ENCODE measurements at places on chromosomes 16 and 17. TPM values are rescaled to one million over a fixed set of nuclear protein-coding genes. Genes with fewer than 3 reads are reported as not detected.

Gene SGF29
- total RNA-seq, result 38.0 TPM

Gene TEDC2
- 34.6 TPM for total RNA-seq

Gene ABCC11
- total RNA-seq, result 0.09 TPM

Gene C17orf78
- total RNA-seq, result not detected

Gene CDRT4
- total RNA-seq, result 8.0 TPM

- DNase-seq, result no peak
Observed at GRCh38 chr17:62067165-62068145, 2.4 kb upstream of the MED13 start.

GRCh38 chr16:50377001-50377400 is 8.2 kb upstream of the BRD7 start:
- no peak for DNase-seq

- DNase-seq, result no peak
Observed at GRCh38 chr17:80384078-80384960, 30.6 kb upstream of the ENDOV start.

- DNase-seq, result no peak
Observed at GRCh38 chr16:35506898-35507194, 2047.4 kb downstream of the TP53TG3F start.

DNA sequence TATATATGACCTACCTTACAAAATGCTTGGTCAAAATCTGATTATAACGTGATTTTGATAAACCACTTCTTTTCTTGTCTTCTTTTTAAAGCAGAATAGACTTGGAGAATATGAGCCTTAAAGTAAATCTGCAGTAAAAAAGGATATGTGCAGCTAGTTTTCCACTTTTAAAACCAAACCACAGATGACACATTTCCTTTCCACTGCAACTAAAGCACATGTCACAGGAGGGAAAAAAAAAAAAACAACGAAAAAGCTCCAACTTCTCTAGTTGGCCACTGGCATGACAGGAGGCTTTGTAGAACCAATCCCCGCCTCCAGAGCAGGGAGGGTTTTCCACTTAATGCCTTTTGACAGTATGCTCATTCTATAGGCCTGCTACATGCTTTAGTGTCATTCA is at the start of gene EVI2A:
EVI2A (minus strand) TSS at position 142 of the 400 bp plus-strand sequence. CDS start 2,609 bp downstream, outside the sequence.
- peak; percentile 79 for DNase-seq

DNA sequence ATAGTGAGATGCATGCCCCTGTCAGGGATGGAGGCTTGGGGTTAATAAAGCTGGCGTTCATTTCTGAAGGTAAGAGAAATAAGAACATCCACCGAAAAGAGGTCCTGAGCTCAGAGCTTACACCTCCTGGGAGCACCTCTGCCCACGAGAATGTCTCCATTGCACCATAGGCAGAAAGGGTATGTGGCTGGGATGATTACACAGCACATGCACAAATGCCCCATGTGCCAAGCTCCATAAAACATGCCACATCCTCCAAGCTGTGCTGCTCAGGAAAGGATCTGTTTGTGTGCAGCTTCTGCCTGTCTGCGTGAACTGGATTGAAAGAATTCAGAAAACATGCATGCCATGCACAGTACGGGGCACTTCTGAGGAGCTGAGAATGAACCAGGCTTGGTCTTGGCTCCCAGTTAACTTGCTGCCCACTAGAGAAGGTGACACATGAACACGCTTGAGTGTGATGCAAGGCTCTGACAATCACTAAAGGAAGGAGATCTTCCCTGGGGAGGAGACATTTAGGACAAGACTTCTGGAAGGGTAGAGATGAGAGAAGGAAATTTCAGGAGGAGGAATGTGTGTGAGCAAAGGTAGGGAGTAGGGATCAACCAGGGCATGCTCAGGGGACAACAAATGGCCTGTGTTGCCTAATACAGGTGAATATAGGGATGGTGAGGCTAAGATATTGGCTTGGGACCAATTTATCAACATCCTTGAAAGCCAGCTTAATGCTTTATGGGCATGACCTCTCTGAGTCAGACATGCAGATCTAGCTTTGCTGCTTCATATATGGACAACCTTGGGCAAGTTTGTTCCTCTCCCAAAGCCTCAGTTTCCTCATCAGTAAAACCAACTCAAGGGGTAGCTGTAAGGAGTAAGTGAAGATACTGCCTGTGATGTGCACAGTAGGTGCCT is 32.0 kb upstream of the SMPD3 start:
- DNase-seq, result no peak

GRCh38 chr16:56068314-56068713 is 123.0 kb upstream of the GNAO1 start:
- no peak for DNase-seq

- no peak for DNase-seq
Observed at GRCh38 chr16:11349599-11350276, 4.5 kb downstream of the RMI2 start.

DNA sequence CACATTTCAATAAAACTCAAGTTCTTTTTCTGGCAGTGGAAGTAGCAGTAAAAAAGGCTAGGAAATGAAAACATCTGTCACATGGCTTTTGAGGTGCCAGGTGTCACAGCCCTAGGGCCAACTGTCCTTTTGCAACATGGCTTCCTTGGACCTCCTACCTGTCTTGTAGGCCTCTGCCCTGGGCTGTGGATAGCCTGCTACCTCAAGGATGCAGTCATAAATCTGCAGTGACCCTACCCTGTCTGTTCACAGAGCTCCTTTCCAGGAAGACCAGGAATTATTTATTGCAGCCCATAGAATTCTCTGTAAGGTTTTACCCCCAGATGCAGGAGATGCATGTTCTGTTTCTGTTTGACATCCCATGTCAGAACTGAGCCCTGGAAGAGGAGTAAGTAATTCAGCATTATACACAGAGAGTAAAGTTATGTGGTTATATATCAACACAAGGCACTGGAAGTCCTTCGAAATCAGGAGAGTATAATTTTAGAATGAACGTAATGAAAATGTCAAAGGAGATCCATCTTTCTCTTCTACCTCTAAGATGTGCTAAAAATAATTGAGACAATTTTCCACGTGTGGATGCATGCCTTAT is 172.6 kb downstream of the MAP2K4 start:
- no peak for DNase-seq
